ELR (cell line): ENCODE measurements at places on chromosomes 1 and 21.
A peak's percentile ranks its signal among the peaks of the same experiment; 100 is the strongest.

- peak; percentile 76 for DNase-seq
These were observed 1.2 kb downstream of the KCTD3 start for GRCh38 chr1:215568299-215568692.

- DNase-seq: no peak
These were observed 2.4 kb downstream of the KRTAP10-2 start for GRCh38 chr21:44548922-44549321.

- DNase-seq: no peak
These were observed 528.6 kb downstream of the NEGR1 start for GRCh38 chr1:71753746-71754145.

DNA sequence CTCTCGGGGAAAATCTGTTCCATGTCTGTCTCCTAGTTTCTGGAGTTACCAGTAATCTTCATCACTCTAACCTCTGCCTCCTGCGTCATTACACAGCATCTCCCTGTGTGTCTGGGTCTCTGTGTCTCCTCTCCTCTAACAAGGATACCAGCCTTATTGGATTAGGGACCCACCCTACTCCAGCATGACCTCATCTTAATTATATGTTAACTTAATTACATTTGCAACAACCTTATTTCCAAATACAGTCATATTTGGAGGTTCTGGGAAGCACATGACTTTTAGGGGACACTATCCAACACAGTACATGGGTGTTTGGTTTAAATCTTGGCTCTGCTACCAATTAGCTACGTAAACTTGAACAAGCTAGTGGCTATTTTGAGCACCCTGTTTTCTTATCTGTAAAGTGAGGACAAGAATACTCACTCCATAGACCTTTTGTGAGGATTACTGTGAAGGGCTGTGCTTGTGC is 83.9 kb upstream of the SGIP1 start:
- DNase-seq: no peak

DNA sequence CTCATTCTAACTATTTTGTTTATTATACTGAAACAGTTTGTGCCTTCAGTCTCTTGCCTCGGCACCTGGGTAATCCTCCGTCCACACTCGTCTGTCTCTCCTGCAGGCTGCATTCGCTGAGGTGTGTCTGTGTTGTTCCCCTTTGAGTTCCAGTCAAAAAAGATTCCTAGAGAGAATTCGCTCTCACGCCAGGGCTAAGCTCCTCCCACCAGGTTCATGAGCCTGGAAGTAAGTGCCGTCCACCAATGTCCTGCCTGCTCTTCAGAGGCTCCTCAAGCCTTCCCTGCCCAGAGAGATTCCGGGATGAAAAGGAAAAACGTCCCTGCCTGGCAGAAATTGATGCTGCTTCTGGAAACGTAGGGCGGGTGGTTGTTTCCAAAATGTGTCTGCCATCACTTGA is 12.9 kb downstream of the KIAA2013 start:
- DNase-seq: peak; percentile 30

DNA sequence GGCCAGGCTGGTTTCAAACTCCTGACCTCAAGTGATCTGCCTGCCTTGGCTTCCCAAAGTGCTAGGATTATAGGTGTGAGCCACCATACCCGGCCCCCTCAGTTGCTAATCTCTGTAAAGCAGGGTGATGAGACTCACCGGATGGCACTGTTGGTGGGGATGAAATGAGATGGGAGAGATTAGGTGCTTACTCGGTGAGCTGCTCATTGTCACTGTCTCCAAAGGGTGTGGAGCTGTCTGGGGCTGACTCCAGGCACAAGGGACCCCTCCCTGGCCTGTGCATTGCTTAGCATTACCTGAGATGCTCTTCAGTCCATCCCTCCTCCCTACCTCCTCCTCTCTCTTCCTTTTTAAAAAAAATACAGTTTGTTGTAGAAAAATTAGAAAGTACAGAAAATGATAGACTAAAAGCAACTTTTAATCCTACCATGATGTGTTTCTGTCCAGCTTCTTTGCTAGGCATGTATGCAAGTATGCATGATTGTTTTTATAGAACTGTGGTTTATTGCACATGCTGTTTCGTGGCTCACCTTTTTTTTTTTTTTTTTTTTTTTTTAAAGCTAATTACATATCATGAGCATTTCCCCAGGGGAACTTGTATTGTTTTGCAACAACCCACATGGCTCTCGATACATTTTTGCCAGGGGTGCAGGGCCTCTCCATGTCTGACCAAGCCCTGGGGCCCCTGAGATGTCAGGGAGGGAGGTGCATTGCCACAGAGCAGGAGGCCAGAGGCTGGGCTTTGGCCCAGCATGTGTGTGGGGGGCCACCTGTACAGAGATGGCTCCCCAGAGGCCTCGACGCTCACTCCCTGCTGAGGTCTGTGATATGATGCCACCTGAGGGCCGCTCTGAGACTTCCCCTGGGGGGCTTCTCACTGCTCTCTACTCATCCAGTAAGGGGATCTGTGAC is 55.4 kb downstream of the ARHGEF10L start:
- DNase-seq: no peak

GRCh38 chr1:1406101-1406820 is 832 bp downstream of the MRPL20 start:
- DNase-seq: no peak

DNA sequence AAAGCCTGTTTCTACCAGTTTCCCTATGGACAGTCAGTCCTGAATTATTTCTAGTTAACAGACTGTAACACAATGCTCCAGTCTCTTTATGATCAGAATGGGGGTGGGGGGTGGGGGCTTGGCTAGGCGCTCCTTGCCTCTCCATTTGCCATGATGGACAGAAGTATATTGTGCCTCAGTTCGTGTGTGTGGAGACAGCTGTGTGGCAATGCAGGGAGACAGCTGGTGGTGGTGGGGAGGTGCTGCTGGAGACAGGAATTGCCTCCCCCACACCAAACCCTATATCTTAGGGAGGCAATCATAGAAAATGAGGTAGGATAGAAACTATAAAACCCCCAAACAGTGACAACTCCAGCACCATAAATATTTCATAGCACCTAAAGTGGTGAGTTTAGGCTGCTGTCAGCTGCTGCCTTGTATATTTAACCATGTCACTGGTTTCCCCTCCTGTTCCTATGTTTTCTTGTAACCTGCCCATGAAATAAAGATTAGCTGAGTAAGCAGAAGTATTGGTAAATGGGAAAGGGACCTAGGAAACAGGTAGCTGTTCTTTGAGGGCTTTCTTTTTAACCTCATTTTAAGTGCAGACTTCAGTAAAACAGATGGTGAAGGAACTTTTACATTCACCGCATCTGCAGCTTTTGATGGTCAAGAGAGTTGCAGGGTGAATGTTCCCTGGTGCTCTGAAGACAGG is 3.4 kb downstream of the PLXNA2 start:
- no peak for DNase-seq

DNA sequence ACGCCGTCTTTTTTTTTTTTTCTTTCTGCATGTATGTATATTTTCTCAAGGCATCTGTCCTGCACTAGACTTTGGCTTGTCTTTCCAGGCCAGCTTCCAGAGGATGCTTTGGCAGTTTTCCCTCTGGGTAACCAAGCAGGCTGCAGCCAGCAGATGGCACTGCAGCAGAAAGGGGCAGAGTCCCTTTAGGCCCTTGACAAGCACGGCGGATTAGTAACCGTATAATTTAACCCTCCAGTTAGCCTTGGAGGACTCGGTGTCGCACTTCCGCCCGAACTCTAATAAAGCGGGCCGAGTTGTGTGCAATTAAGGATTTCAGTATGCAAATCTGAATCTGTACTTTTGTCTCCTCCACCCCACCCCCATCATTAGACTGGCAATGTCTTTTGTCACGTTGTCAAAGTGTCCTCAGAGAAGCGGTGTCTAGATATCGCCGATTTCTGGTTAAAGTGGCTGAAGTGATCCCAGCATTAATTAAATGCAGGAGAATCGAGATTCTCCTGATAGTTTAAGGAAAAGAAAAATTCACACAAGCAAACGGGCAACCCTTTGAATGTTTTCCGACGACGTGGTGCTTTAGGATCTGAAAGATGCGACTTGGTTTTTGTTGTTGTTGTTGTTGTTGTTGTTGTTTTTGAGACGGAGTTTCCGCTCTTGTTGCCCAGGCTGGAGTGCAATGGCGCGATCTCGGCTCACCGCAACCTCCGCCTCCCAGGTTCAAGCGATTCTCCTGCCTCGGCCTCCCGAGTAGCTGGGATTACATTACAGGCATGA is 1.1 kb upstream of the TMEM167B start:
- DNase-seq: peak; percentile 86

- peak; percentile 78 for DNase-seq
These were observed 4.8 kb upstream of the ST6GALNAC5 start for GRCh38 chr1:76862447-76862846.

GRCh38 chr1:58982259-58982998 is 198.6 kb upstream of the JUN start:
- DNase-seq: no peak

DNA sequence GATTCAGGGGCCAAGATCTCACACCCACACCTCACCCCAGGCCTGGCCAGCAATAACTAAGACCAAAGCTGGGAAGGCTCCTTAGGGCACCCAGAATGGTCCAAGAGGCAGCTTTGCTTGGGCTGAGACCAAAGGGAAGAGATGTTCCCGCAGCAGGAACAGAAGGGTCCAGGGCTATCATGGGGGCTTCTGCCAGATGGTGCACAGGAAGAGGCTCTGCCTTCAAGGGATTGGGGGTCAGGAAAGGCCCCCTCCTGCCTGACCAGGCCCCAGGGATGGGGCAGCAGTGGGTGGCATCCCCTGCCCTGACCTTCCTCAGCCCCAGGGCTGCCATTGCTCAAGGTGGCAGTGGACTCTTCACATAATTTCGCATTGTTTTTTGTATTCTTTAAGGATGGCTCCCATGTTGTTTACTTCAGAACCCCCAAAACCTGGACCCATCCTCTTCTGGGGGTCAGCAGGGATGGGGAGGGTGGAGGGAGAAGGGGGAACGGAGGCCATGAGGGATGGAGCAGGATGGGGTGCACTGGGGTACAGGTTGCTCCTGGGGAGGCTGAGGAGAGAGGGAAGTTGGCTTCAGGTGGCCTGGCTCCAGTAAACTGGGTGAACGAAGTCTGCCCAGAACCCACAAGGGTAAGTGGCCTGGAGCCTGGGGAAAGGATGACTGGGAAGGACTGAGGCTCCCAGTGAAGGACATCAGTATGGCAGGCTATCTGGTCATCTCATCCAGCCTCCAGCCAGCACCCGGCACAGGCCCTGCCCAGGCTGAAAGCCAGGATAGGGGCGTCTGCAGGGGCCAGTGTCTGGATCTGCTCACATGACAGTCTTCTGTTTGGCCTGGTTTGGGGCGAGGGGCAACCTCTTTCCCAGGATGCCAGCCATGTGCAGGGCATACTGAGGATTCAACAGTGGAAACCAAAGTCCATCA is 2.6 kb upstream of the NADK start:
- no peak for DNase-seq

- peak; percentile 65 for DNase-seq
These were observed 7.0 kb downstream of the KCNAB2 start for GRCh38 chr1:6052543-6053205.

- DNase-seq: peak; percentile 66
These were observed 65.0 kb downstream of the WDR64 start for GRCh38 chr1:241716915-241717656.

DNA sequence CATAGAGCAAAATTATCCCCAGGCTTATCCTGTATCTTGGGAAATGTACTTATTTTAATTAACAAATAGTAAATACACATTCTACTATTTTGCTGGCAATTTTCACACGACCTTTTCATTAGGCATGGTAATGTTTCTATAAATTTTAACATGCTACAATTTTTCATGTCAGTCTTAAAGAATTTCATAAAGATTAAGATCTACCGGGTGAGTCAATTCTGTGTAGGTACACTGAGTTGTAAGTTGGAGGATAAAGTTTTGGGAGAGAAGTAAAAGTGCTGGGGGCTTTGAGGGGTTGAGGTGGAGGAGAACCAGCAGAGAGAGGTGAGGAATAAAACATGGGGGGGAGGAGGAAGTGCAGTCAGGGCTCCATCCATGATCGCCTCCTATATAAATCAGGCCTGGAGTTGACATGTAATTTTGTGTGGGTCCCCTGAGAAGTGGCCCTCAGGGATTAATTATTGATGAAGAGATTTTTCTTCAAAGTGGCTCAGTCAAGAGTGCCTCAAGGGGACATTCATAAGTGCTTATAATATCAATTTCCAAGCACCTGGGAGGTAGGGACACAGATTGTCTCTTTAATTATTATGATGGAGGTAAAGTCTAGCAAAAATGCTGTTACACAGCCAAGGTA is 7.2 kb downstream of the DPYD start:
- peak; percentile 54 for DNase-seq

GRCh38 chr1:41618066-41618825 is 133.8 kb upstream of the EDN2 start:
- no peak for DNase-seq

DNA sequence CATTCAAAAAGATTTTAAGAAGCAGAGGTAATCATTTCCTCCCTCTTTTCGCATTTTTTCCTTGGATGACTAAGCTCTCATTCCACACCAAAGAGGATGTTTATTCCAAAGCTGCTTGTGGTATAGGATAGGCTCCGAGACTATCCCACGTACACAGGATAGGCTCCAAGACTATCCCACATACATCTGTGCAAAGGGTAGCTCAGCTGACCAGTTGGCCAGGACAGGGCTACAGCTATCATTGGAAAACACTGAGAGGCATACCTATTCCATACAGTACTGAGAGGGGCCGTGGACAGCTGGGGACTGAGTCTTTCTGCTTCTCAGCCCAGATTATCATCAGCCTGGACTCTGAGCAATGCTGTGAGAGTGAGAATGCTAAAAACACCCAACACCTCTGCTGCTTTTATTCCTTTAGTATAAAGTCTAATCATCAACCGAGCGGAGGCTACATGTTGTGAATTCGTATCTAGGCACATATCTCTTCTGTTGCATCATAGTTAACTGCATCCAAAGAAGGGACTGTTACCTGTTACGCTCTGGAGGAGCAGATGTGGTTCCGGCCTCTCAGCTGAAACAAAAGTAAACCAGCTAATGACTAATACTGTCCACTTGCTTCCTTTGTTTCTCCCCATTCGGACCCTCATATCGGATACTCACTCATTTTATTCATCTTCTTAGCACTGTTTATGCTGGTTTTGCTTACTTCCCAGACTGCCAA is 141.0 kb downstream of the TNFSF18 start:
- peak; percentile 98 for DNase-seq

DNA sequence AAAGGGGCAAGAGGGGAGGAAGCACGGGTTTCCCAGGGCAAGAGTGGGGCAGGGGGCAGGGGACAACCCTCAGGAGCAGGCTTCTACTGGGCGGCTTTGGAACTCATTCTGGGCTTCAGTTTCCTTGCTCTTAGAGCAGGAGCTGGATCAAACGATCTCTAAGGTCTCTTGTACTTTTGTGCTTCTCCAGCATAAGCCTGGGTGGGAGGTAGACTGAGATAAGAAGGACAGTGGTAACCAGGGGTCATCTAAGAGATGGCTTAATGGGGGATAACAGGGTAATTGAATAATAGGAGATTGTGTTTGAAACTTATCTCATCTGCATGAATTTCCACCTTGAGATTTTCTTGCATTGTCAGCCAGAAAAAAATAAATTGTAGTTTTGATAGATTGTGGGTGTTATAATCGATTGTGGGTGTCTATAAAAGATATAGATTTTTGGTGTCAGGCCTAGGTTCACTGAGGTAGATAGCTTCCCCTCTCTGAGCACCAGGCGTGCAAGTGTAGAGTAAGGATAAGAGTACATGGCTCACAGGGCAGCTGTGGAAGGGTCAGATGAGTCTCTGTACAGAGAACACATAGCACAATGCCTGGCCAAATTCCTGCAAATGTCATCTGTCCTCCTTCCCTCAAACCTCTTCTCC is 68.0 kb downstream of the CD58 start:
- DNase-seq: no peak
